ENCODE measurements at places on chromosomes 6 and 20. TPM values are rescaled to one million over a fixed set of nuclear protein-coding genes. Genes with fewer than 3 reads are reported as not detected.

GRCh38 chr6:158892266-158892665, 73.1 kb upstream of the EZR start:
- DNase-seq: no peak

TBC1D7 gene
- total RNA-seq: 19.2 TPM

GRCh38 chr6:41787219-41787917, at the start of gene TOMM6:
TSS of gene TOMM6 (plus strand) at chr6:41787694. CDS start at chr6:41787698, 4 bp downstream.
- peak; percentile 94 for DNase-seq

DNA sequence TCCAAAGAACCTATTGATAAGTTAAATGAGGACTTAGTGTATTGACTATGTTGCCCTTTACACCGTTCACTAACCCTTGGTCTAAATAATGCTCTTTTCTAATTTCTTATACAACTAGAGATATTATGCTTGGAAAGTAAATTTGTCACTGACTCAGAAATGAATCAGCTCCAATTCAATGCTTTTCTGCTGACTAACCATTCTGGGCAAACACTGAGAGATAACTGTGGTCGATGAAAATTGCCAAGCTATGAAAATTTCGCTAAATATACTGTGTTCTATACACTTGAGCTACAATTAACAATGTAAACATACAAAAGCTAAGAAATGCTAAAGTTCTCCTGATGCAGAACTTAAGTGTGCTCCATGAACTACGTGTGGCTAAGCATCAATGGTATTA, 23.1 kb upstream of the FBXO9 start:
- peak; percentile 90 for DNase-seq

- no peak for DNase-seq
Observed at GRCh38 chr6:137867685-137868509, 838 bp downstream of the TNFAIP3 start.

GRCh38 chr20:50146732-50147662, 6.5 kb downstream of the PEDS1 start:
- DNase-seq: peak; percentile 75

ZBTB22 gene
- 10.9 TPM for total RNA-seq
